ENCODE measurements at places on chromosomes 12 and 14.
A peak's percentile ranks its signal among the peaks of the same experiment; 100 is the strongest.

DNA sequence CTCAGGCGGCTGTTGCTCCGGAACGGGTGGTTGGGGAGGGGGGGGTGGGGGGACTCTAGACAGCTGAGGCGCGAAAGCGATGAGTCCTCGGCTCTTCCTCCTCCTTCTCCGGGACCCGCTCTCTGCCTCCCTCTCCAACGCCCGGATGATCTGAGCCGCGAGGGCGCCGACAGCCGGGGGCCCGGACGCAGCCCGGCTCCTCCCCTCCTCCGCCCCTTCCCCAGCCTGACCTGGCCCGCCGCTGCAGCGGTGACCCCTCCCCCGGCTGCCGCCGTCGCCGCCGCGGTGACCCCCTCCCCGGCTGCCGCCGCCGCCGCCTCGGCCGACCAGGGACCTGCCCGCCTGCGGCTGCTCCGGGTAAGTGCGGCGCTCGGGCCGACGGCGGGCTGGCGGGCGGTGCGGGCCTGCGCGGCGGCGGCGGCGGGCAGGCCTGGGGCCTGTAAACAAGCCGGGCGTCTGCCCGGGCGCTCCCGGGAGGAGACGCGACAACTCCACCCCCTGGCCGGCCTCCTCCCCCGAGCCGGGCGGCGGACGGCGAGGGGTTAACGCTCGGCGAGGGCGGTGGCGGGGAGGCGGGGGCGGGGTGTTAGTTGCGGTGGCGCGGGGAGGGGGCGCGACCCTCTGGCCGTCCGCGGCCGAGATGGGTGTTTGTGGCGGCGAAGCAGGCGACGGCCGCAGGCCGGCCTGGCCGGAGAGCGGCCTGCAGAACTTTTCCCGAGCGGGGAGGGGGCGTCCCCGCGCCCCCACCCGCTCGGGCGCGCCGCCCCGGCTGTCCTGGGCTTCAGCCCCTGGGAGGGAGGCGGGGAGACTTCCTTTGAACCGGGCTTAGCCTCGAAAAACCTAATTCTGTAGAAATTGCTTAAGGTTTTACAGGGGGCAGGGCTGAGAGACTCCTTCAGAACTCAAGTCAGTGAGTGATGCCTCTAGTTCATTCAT, 568 bp downstream of the PPM1A start:
- DNase-seq: peak; percentile 72

DNA sequence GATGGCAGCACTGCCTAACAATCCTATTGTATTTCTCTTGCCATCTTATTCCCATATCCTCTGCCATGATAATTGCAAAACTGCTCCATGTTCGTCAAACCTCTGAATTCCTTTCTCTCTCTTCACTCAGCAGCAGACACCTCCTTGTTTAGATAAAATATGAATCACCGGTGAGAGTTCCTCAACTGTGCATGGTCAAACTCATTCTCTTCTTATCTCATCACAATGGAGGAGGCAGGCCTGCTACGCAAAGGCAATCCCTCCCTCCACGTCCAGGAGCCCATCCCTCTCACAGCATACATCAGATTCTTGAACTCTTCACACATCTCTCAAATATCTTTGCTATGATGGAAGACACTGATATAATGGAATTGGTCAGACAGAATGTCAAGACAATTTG, 90.1 kb upstream of the DAAM1 start:
- no peak for DNase-seq

- no peak for DNase-seq
Measured at GRCh38 chr14:101226265-101226602, 322.7 kb upstream of the RTL1 start.

DNA sequence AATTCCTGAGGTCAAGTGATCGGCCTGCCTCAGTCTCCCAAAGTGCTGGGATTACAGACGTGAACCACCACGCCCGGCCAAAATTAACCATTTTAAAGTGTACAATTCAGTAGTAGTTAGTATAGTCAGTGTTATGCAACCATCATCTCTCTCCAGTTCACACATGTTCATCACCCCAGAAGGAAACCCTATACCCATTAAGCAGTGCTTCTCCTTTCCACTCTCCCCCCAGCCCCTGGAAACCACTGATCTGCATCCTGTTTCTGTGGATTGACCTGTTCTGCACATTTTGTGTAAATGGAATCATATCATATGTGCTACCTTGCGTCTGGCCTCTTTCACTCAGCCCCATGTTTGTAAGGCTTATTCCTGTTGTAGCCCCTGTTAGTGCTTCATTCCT, 52.2 kb downstream of the PHETA1 start:
- DNase-seq: no peak

GRCh38 chr12:29316752-29317151, 64.2 kb downstream of the ERGIC2 start:
- DNase-seq: peak; percentile 53

DNA sequence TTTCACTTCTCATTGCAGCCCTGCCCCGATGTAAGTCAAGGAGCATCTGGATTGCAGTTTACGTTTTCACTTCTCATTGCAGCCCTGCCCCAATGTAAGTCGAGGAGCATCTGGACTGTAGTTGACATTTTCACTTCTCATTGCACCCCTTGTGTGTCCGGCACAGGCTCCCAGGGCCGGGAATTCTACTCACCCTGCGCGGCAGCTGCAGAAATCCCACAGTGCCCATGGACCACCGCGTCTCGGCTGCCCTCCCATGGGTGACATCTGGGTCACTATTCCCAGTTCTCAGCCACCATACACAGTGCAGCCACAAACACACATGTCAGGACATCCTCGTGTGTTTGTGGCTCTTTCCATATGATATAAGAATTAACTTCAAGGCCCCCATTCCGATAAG, 378.5 kb downstream of the ADGRD1 start:
- no peak for DNase-seq

DNA sequence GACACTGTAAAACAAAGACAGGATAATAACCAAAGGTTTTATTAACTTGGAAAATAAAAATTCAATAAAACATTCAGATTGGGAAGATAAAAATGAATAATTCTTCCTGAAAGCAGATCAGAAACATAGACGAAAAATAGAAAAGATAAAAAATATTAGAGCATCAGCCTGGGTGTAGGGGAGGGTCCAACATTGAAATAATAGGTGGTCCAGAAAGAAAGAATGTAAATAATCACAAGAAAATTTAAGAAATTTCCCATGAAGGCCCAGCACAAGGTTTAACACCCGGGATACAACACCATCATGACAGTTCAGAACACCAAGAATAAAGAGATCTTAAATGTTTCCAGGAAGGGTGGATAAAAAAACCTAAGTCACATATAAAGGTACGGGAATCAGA, 31.1 kb upstream of the DICER1 start:
- peak; percentile 23 for DNase-seq

DNA sequence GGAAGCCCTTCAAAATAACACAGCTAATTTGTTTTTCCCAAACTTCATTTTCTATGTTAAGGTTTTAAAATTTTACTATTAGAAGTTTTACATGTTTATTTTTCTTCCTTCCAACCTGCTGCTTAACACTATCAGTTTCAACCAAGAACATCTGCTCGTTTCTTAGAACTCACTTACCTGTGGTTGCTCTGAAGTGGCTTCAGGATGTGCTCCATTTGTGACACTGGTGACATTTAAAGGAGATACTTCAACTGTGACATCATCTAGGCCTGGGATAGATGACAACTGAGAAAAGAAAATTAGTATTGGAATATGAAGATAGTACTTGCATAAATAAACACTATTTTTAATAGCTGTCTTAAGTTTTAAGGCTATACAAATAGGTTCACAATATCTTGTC, 17.9 kb downstream of the WASHC3 start:
- no peak for DNase-seq

All from common myeloid progenitor, CD34-positive (primary cell).